Stimulated activated CD4-positive, alpha-beta T cell treated with anti-CD3 and anti-CD28 coated beads, Interleukin-4, amount 100 ng/mL, for 1 hour (primary cell): ENCODE measurements at places on chromosomes 3 and 15.

GRCh38 chr3:194971965-194972364, 286.3 kb downstream of the FAM43A start:
- no peak for DNase-seq

DNA sequence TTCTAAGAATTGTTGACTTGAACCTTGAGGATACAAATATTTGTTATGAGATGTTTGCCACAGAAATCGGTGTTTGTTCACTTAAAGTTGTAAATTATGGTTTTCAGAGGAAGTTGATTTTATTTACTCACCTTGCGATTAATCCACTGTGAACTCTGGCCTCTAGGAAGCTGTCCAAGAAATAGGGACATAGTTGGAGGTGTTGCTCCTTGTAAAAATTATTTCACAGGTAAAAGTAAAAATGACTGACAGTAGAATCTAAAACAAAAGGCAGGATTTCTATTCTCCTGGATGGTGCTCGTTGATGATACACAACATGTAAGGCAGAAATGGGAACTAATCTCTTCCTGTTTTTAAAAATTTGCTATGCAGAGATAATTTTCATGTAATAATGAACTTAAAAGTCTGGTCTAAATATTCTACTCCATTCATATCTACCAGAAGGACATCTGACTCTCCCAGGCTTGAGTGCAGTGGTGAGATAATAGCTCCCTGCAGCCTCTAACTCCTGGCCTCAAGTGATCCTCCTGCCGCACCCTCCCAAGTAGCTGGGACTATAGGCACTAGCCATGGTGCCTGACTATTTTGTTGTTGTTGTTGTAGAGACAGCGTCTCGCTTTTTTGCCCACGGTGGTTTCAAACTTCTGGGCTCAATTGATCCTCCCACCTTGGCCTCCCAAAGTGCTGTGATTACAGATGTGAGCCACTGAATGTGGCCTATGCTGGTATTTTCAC, 17.1 kb upstream of the LZTFL1 start:
- DNase-seq, result no peak

- no peak for DNase-seq
Observed at GRCh38 chr3:71097557-71097956, 486.0 kb downstream of the FOXP1 start.

DNA sequence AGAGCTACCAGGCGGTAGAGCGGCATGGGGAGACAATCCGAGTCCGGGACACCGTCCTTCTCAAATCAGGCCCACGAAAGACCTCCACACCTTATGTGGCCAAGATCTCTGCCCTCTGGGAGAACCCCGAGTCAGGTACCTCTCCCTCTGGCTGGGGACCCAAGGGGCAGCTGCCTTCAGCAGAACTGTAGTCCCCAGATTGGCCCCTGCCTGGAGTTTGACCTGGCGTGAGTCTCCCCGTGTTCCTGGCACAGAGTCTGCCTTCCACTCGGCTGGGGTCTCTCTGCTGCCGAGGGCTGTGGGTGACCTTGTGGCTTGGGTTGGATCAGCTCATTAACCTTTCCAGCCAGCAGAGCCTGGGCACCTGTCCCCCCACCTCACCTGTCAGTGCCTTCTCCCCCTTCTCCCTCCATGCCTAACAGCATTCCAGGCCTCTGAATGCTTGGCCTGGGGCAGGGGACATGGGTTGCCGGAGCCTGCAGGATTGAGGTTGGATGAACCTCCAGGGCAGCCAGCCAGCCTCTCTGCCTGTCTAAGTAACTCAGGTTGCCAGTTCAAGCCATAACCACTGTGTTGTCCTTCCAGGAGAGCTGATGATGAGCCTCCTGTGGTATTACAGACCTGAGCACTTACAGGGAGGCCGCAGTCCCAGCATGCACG, 6.8 kb upstream of the CHST14 start:
- no peak for DNase-seq

DNA sequence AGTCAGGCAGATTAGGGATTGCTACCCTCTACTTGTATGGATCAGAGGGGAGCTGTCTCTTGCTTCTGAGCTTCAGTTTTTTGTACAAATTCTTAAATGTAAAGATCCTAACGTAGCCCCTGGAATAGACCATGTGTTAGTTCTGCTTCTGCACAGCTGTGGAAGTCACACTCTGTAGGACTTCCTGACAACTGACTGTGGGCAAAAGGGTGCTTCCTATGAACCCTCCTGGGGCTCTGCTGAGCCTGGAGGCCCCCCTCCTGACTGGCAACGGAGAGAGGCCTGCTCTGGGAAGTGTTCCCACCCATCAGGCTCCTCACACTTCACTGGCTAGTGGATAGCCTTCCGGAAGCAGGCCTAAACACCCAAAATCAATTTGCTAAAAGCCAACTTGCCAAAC, 131.0 kb downstream of the RPLP1 start:
- DNase-seq, result no peak

GRCh38 chr3:128462931-128463330, 3.8 kb downstream of the DNAJB8 start:
- no peak for DNase-seq

DNA sequence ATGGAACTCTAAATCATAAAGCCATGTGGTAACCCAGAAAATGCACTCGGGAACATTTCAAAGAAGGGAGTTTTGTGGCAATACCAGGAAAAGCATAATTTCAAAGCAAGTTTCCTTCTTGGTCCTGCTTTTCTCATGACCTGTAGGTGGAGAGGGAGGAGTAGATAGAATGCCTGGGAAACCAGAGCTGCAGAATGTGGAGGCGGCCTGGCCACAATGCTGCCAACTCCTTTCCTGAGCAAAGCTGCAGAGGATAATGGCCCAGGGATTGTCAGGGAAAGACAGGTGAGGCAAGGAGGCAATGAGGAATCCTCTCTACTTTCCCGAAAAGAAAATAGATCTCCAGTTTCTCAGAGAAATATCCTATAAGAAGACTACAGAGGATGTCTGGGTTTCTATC, 330.3 kb downstream of the FGF12 start:
- DNase-seq, result no peak

DNA sequence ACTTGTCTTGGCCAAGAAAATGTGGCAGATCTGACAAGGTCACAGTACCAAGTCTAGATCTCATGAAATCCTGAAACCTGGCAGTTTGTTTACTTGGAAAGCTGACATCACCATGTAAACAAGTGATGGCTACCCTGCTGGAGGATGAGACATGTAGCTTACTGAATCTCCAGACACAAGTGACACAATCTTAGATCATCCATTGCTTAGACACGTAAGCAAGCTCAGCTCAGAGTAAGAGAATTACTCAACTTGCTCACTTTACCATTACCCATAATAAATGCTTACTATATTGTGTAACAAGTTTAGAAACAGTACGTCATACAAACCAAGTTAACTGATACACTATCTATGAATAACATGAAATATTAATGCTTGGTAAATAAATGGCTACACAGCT, 263.8 kb downstream of the TBC1D5 start:
- DNase-seq, result no peak

DNA sequence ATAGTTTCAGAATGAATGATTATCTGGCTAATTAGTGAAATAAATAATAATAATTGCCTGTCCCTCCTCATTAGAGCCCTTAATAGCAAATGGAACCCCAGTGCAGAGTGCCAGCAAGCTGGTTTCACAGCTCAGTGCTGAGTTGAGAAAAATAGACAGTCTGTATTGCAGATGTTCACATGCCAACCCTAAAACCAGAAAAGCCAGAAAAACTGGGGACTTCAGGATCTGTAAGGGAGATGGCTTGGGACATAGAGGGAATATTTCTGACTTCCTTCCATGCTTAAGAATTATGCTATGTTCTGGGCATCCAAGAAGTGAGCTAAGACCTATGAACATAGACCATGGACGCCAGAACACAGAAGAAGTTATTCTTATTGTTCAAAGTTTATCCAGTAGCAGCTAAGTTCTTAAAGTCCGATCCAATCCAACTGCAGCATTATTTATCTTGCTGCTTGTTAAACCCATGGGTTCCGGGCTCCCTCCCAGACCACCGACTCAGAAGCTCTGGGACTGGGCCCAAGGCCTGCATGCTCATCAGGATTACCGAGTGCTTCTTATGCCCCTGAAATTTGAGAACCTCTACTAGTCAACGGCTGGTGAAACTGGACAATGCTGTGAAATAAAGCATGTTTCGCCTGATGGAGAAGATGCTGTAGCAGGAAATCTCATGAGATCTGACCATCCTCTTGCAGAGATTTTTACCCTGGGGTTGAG, 158.3 kb downstream of the FOXB1 start:
- DNase-seq, result no peak

- no peak for DNase-seq
Observed at GRCh38 chr3:100003609-100004503, 110.4 kb downstream of the FILIP1L start.

GRCh38 chr3:107024551-107025026, 352.6 kb upstream of the CCDC54 start:
- no peak for DNase-seq

DNA sequence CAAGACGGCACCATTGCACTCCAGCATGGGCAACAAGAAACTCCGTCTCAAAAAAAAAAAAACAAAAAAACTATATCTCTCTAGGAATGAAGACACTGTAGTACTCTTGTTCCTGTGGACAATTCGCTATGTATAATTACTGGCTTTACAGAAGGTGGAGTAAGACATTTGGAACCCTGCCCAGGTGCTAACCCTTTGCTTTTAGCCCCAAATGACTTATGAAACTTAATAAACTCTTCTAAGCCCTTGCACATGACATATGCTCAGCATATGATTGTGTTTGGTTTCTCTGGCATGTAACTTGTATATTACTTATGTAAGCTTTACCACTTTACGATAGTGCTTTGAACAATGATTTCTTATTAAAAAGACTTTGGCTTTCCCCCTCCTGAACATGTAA, 27.3 kb upstream of the PRTG start:
- no peak for DNase-seq

DNA sequence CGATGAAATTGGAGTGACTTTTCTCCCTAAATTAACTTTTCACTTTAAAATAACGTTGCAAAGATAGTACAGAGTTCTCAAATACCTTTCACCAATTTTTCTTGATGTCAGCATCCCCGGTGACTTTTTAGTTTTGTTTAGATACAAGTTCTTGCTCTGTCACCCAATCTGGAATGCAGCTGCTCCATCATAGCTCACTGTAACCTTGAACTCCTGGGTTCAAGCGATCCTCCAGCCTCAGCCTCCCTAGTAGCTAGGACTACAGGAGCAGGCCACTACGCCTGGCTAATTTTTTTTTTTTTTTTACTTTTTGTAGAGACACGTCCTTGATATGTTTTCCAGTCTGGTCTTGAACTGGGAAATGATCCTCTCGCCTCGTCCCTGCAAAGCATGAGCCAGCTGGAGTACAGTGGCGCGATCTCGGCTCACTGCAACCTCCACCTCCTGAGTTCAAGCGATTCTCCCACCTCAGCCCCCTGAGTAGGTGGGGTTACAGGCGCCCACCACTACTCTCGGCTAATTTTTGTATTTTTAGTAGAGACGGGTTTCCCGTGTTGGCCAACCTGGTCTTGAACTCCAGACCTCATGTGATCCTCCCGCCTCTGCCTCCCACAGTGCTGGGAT, 747 bp downstream of the NSUN3 start:
- DNase-seq, result no peak

- no peak for DNase-seq
Observed at GRCh38 chr3:51830345-51830744, 31.1 kb upstream of the IQCF2 start.

DNA sequence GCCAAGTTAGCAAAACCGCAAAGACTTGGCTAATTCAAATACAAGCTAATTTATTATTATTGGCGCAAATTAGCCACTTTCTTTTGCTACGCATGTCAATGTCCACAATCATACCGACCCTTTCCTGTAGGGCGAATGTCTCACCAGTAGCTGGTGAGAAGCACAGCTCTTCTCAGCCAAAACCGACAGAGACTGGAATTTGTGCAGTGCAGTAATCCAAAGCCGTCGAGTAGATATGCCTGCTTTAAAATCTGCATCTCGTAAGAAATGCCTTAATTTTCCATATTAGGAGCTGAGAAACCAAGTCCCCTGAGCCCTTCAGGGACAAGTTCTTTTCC, 614 bp upstream of the MINDY2 start:
- no peak for DNase-seq

DNA sequence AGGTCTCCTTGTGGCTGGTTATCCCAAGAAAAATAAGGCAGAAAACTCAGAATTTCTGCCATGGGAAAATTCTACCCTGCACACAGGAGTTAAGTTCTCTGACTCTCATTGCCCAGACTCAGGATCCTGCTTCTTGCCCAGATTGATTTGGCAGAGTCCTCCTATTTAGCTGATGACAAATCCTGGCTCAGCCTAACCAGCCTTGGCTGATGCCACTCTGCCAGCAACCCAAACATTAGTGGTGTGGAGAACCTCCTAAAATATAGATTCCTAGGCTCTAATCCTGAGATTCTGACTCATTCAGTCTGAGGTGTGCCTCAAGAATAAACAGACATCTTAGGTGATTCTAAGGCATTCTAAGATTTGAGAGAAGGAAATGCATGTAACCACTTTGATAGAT, 60.5 kb upstream of the ACTC1 start:
- no peak for DNase-seq

- no peak for DNase-seq
Observed at GRCh38 chr15:24823473-24823872, 131.3 kb upstream of the SNRPN start.

DNA sequence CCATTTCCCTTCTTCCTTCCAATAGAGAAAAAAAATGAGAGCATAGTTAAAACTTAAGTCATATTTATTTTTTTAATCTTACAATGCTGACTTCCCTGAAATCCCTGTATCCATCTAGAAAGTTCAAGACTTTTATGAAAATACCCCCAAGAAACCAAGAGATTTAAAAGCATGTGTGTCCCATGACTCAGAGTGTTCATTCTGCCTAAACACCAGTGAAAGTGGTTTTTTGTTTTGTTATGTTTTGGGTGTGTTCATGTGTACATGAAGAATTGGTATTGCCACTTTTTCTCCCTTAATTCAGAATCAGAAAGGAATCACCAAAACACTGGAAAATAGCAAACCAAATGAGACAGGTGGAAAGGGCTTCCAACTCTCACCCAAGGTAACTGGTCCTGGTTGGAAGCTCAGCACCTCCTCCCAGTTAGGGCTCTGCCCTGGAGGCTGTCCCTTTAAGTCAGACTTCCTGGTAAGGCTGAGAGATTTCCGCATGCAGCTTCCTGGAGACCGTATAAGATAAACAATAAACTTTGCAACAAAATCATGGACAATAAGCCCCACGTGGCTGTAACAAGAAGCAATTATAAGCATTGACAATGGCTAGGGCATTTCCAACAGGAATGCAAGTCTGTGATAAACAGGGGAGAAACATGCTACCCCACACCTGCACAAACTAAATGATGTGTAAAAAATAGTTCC, 121.9 kb upstream of the ARHGEF3 start:
- no peak for DNase-seq

GRCh38 chr3:79930196-79930595, 162.4 kb upstream of the ROBO1 start:
- no peak for DNase-seq

DNA sequence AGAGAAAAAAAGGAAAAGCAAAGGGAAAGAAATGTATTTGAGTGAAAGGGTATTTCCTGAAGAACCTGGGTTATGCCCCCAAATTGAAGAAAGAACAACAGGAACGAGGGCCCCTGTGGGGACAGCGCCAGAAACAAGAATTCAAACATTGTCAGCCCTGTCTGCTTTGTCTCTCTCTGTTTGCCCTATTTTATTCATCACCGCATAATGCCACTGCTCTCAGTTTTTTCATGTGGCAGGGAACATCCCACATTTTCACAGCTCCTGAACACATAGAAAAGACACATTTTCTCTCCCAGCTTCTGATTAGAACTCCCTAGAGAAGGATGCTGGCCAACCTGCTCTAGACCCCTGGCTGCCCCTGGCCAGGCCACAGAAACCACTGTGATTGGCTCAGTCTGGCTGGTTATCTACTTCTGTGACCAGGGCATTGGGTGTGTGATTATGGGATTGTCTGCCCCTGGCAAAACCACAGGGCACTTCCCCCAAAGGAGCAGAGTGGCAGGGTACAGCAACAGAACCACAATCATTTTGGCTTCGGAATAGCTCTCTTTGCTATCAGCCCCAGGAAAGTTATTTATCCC, 31.3 kb upstream of the CCDC54 start:
- DNase-seq, result no peak
